ENCODE measurements at places on chromosomes 1 and 21. TPM values are rescaled to one million over a fixed set of nuclear protein-coding genes. Genes with fewer than 3 reads are reported as not detected.
A peak's percentile ranks its signal among the peaks of the same experiment; 100 is the strongest.

GRCh38 chr1:232988572-232989040, 38.2 kb downstream of the NTPCR start:
- DNase-seq: no peak

GRCh38 chr1:93729502-93729901, 47.9 kb upstream of the BCAR3 start:
- no peak for DNase-seq

GRCh38 chr1:22963044-22963677, 9.5 kb downstream of the LACTBL1 start:
- no peak for DNase-seq

- peak; percentile 39 for DNase-seq
Observed at GRCh38 chr1:116881879-116882520, 27.7 kb upstream of the PTGFRN start.

- DNase-seq: no peak
Observed at GRCh38 chr1:108527837-108528236, 32.1 kb upstream of the EEIG2 start.

DNA sequence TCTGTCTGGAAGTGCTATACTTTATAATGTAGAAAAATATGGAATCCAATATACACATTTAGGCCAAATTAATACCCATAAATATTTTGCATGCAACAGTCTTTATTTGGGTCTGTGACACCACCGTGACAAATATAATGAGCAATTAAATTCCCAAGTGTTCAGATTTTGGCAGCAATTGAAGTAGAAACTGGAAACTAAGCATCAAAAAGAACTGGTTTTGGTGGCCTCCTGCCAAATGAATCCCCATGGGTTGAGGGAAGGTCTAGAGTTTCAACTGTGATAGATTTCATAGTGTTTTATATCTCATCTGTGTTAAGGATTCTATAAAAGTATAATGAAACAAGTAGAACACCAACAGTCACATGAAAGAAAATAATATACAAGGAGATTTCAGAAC, 88.4 kb downstream of the DPYD start:
- no peak for DNase-seq

GRCh38 chr1:57017717-57018116, 51.9 kb upstream of the C8B start:
- DNase-seq: no peak

DNA sequence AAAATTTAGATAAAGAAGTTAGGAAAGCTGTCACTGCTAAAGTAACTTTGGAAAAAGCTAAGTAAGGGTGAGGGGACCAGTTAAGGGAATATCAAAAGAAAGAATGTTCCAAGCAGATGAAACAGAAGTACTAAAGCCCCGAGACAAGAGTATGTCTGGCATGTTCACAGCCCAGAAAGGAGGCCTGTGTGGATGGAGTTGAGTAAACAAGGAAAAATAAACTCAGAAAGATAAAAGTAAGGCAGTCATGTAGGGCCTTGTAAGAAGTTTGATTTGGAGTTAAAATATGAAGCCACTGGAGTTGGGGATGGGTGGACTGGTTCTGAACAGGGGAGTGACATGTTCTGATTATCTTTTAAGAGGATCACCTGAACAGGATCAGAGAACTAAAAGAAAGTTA, 177.9 kb downstream of the CDC42BPA start:
- DNase-seq: no peak

DNA sequence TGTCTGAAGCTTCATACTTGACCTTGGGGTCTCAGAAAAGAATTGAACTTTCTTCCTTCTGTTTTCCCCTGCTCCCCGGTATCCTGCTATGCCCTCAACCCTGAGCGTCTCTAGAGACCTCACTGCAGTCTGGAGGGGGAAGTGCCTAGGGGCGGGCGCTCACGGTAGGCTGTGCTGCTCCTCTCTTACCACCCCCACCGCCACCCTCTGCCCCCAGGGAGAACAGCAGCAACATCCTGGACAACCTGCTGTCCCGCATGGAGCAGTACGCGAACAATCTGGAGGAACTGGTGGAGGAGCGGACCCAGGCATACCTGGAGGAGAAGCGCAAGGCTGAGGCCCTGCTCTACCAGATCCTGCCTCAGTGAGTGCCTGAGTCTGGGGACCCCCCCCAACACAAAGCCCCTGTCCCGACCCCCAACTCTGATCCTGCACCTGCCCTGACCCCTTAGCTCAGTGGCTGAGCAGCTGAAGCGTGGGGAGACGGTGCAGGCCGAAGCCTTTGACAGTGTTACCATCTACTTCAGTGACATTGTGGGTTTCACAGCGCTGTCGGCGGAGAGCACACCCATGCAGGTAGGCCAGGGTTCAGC, 10.3 kb downstream of the NPR1 start:
- no peak for DNase-seq

DNA sequence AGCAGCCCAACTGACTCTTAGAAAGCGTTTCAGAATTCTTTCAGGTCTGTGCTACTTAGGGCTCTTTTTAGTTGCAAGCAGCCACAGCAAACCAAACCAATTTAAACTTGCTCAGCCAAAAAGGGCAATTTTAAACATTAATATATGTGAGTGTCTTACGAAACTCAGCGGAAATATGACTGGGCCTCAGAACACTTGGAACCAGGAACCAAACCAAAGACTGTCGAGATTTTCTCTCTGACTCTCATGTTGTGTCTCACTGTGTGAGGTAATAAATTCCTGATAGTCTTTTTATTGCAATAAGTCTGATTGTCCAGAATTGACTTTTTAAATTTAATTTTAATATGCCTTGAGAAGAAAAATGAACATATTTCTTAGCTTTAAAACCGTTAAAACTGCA, 122.3 kb downstream of the SYF2 start:
- DNase-seq: no peak

- DNase-seq: no peak
Observed at GRCh38 chr1:59007429-59007819, 223.6 kb upstream of the JUN start.

- DNase-seq: no peak
Observed at GRCh38 chr1:12003762-12004161, 15.5 kb upstream of the MIIP start.

DNA sequence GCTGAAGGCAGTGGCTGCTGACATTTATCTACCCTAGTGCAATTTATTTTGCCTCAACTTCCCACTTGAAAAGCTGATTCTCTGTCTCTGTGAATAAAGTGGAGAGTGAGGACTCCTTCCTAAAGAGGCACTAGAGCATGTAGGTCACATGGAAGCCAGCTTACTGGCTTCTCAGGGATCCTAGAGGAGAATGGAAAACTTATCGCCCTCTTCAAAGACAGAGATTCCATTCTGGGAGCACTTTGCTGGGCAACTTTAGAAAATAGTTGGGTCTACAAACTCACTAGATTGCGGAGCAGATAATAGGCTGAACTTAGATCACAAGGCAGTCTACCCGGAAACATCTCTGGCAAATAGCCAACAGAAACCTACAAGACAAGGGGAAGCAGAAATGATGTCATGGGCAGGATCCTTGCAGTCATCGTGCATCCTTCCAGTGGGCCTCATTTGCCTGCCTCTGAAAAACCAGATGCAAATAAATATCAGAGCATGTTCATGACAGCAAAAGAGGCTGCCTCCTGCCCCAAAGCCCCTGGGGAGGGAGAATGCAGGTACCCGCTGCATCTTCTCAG, 104.8 kb upstream of the BARHL2 start:
- no peak for DNase-seq

DNA sequence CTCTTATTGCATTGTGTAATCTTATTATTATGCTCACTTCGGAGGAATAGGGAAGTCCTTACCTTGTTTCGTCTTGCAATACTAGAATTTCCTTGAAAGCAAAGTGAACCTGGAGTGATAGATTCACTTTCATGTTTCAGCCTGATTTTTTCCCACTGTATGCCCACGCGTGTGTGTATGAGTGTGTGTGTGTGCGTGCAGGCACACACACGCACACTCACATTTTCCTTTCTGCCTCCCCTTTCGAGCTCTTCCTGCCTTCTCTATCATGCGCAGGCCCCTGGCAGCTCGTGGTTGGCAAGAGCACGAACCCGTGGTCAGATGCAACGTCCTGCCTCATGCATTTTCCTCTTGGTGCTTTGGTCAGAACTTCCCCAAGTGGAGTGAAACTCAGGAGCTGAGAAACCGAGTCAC, at the start of gene GCSAML:
Gene GCSAML, plus strand, starts transcription at position 366 of the 414 bp plus-strand sequence. CDS start 58 bp downstream, outside the sequence.
- DNase-seq: peak; percentile 55

The RCSD1 gene
- 56.4 TPM for total RNA-seq

The CATSPERE gene
- total RNA-seq: 0.38 TPM

The PAX7 gene
- total RNA-seq: not detected

The GABPB2 gene
- total RNA-seq: 19.1 TPM

The KCNC4 gene
- total RNA-seq: 6.9 TPM

The ARHGAP30 gene
- total RNA-seq: 157 TPM

The IFI6 gene
- 64.5 TPM for total RNA-seq

The XCL1 gene
- total RNA-seq: 86.0 TPM

The IGSF9 gene
- total RNA-seq: not detected
